ENCODE measurements at places on chromosomes 1 and 21. TPM values are rescaled to one million over a fixed set of nuclear protein-coding genes. Genes with fewer than 3 reads are reported as not detected.

Gene BARHL2
- not detected for total RNA-seq

Gene TCHH
- not detected for total RNA-seq

- peak overlapping the region; percentile 79 for H3K27ac ChIP-seq
- H3K36me3 ChIP-seq: no peaks in the 10 kb centered on the region
- H3K4me3 ChIP-seq: peak overlapping the region; percentile 6
Observed at GRCh38 chr1:172429331-172430127, 9.0 kb downstream of the C1orf105 start.

Gene RGS8
- total RNA-seq: not detected

DNA sequence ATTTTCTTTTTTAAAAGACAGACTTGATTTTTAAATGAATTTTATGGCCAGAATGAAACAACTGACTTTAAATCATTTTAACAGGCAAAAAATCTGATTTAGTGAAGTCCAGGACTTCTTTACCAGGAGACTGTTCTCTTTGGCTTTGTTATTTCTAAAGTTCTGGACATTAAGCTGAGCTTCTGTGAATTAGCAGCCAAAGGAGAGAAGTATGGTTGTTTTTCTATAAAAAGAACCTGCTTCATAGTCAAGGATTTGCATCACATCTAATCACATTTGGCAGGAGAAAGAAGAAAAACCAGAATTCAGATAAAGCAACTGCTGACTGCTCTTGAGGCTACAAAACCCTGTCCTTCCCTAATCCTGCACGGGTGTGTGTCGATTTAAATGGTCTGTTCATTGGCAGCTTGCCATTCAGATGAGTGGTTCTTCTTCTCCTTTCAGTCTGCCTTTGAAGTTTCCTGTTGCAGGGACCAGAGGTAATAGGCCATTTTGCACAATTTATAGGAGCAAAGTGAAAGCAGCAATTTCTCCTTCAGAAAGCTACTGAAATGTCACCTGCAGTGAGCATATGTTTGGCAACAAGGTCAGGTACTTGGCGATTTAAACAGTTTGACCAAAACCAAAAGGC is 215.4 kb downstream of the OLFM3 start:
- no peak overlapping the region for H3K27ac ChIP-seq
- no peaks in the 10 kb centered on the region for H3K4me1 ChIP-seq
- no peak overlapping the region for H3K4me3 ChIP-seq
- H3K36me3 ChIP-seq: no peaks in the 10 kb centered on the region
- peaks cover 7% of the 10 kb centered on the region for H3K27me3 ChIP-seq
- no peak for DNase-seq

Gene MCM3AP
- total RNA-seq: 186 TPM

DNA sequence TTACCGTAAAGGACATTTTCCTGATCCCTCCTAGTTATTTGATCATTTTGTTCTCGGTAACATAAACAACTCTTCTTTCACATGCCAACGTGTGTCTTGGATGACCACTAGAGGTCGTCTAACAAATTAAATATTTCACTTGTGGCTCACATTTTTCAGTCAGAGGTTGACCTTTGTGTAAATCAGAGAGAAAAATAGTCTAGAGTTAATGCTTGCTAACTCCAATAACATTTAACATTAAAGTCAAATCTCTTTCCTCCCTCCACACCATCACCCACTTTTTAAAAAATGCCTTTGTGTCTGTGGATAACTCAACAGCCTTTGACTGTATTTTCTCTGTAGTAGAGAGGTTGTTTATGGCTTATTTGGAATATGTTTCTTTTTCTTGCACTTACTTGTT is 220.5 kb upstream of the B3GALT2 start:
- DNase-seq: no peak
- H3K27me3 ChIP-seq: no peaks in the 10 kb centered on the region
- H3K27ac ChIP-seq: no peak overlapping the region
- no peaks in the 10 kb centered on the region for H3K36me3 ChIP-seq
- H3K4me3 ChIP-seq: no peak overlapping the region
- peaks cover 25% of the 10 kb centered on the region for H3K4me1 ChIP-seq

DNA sequence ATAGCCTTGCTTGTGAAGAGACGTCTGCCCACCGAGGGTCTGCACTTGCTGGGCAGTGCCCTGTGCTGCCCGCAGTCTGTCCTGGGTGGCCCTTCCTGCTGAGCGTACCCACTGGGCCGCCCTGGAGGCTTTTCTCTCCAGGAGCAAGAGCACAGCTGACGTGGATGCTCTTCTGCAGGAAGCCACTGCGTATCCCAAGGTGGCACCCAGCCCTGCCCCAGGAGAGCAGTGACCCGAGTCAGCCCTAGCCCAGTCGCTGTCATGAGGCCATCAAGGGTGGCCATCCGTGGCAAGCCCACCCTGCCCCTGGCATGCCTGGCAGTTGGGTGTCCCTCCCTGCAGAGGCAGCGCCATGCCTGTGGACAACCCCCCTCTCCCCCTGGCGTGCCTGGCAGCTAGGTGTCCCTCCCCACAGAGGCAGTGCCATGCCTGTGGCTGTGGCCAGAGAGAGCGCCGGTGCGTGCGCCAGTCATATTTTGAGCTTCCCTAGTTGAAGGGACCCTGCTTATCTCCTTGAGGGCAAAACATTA is 51.3 kb upstream of the COL6A1 start:
- H3K27ac ChIP-seq: no peak overlapping the region
- H3K36me3 ChIP-seq: no peaks in the 10 kb centered on the region
- no peak overlapping the region for H3K4me3 ChIP-seq
- peaks cover 2% of the 10 kb centered on the region for H3K4me1 ChIP-seq
- DNase-seq: no peak

- H3K36me3 ChIP-seq: no peaks in the 10 kb centered on the region
- peaks cover 31% of the 10 kb centered on the region for H3K27me3 ChIP-seq
- no peak for DNase-seq
- no peak overlapping the region for H3K27ac ChIP-seq
- no peak overlapping the region for H3K4me3 ChIP-seq
Observed at GRCh38 chr1:236124965-236125364, 17.4 kb upstream of the GPR137B start.

DNA sequence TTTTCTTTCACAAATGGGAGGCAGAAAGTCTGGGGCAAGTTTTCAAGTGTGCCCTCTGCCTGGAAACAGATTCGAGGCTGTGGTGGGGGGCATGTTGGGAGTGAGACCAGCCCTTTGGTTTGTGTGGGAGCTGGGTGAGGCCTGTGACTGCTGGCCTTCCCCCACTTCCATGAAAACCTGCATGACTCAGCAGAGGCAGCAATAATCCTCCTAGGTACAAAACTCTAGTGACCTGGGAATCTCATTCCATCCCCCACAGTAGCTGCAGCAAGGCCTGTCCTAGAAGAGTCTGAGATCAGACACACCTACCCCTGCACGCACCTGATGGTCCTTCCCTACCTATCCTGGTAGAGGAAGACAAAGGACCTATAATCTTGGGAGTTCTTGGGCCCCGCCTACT is 42.1 kb upstream of the KIAA0040 start:
- H3K27ac ChIP-seq: no peak overlapping the region
- H3K36me3 ChIP-seq: no peaks in the 10 kb centered on the region
- peaks cover 12% of the 10 kb centered on the region for H3K4me1 ChIP-seq
- H3K4me3 ChIP-seq: peak overlapping the region; percentile 52
- no peaks in the 10 kb centered on the region for H3K27me3 ChIP-seq

DNA sequence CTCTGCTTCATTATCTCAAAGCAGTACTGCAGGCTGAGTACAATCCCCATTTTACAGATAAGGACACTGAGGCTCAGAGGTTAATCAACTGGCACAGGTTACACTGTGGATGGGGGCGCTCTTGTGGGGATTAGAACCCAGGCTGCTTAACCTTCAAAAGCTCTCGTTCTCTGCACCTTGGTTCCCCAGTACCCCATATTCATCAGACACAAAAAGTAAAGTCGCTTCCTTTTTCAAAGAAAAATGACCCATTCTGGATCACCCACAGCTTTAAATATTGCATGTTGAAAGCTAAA is 20.5 kb downstream of the SSBP3 start:
- H3K4me1 ChIP-seq: peaks cover 84% of the 10 kb centered on the region
- H3K36me3 ChIP-seq: peaks cover 10% of the 10 kb centered on the region
- no peak for DNase-seq
- peak overlapping the region; percentile 2 for H3K27ac ChIP-seq
- no peaks in the 10 kb centered on the region for H3K27me3 ChIP-seq

Data from naive thymus-derived CD8-positive, alpha-beta T cell (primary cell).